ENCODE measurements at places on chromosomes 5 and 9. TPM values are rescaled to one million over a fixed set of nuclear protein-coding genes. Genes with fewer than 3 reads are reported as not detected.

SLC24A2 gene
- not detected for total RNA-seq

BAAT gene
- total RNA-seq: not detected

MARCHF11 gene
- not detected for total RNA-seq

TNFSF8 gene
- total RNA-seq: 45.7 TPM

TPD52L3 gene
- total RNA-seq: not detected

FABP6 gene
- total RNA-seq: not detected

TMEM215 gene
- not detected for total RNA-seq

NTRK2 gene
- 1.6 TPM for total RNA-seq

LCN15 gene
- not detected for total RNA-seq

LCN2 gene
- 9.3 TPM for total RNA-seq

GRCh38 chr5:44267909-44268308, 121.3 kb downstream of the FGF10 start:
- no peak overlapping the region for H3K4me3 ChIP-seq
- no peaks in the 10 kb centered on the region for H3K36me3 ChIP-seq
- no peaks in the 10 kb centered on the region for H3K4me1 ChIP-seq
- no peak overlapping the region for H3K27ac ChIP-seq
- DNase-seq: no peak

DNA sequence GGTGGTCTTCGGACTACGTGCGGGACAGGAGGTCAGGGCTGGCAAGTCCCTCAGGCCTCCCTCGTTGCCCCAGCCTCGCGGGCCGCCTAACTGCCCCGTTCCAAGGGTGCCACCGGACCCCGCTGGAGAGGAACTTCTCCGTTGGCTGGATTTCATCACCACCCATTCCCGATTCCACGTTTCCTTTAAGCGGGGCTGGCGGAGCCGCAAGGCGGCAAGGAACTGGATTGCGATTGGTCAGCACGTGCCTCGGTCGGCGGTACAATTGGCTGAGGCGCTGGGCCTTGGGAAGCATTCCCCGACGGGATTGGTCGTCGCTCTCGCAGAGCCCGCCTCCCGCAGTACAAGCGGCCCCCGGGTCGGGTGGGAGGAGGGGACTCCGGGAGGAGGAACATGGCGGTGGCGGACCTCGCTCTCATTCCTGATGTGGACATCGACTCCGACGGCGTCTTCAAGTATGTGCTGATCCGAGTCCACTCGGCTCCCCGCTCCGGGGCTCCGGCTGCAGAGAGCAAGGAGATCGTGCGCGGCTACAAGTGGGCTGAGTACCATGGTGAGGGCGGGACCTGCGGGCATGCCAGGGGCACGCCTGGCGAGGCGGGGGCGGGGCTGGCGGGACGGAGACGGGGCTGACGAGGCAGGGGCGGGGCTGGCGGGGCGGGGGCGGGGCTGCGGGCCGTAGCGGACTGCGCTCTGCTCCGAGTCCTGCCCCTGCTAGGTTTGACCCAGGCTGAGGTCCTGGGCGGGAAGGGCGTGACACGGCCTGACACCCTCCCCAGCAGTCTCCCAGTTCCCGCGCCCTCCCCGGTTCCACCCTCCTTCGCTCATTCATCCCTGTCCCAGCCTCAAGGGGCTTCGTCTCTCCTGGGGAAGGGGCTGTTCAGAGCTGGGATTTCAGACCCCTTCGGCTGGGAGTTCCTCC, at the start of gene PHPT1:
Gene PHPT1, plus strand, starts transcription at position 372 of the 922 bp plus-strand sequence. Its CDS starts 22 bp downstream, at position 394.
- peak within 1 kb of the TSS; percentile 77 for H3K27ac ChIP-seq
- H3K27me3 ChIP-seq: peaks cover 12% of the 10 kb centered on the region
- peak within 1 kb of the TSS; percentile 92 for H3K4me3 ChIP-seq
- H3K4me1 ChIP-seq: peaks cover 20% of the 10 kb centered on the region
- H3K36me3 ChIP-seq: peaks cover 2% of the 10 kb centered on the region

- H3K27ac ChIP-seq: no peak overlapping the region
- no peaks in the 10 kb centered on the region for H3K36me3 ChIP-seq
- H3K4me1 ChIP-seq: peaks cover 4% of the 10 kb centered on the region
- no peak for DNase-seq
- no peaks in the 10 kb centered on the region for H3K27me3 ChIP-seq
- no peak overlapping the region for H3K4me3 ChIP-seq
These were observed 65.9 kb upstream of the VCAN start for GRCh38 chr5:83405662-83406061.

DNA sequence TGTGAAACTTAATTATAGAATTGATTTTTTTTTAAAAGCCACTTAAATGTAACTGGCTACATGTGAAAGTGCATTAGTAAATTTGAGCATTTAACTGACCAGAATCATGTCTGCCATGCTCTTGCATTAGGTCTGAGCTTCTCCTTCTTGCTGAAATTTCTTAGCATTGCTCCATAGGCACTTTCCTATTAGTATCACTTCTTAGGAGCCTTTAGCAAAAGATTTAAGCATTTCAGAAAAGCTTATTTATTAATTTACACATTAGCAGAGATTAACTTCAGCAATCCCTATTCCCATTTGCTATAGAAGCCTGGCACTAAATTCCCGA, 211.0 kb downstream of the SNX18 start:
- peaks cover 5% of the 10 kb centered on the region for H3K27me3 ChIP-seq
- H3K4me1 ChIP-seq: no peaks in the 10 kb centered on the region
- no peak overlapping the region for H3K4me3 ChIP-seq
- no peak for DNase-seq
- H3K36me3 ChIP-seq: no peaks in the 10 kb centered on the region
- no peak overlapping the region for H3K27ac ChIP-seq

DNA sequence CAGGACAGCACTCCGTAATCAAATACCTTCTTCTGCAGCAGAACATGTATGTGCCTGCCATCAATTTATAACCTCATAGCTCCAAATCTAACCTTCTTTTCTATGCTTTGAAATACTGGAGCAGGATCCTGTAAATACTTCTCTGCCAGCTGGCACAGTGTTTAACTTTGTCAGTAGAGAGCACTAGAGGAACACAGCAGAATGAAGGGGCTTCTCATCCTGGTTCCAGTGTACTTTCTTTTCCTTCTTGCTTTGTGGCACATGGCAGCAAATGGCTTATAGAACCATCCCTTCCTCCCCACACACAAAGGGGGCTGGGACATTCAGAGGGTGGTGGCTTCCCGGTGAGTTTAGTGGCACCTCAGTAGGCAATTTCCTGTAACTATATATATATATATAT, 3.8 kb upstream of the FBXW11 start:
- H3K36me3 ChIP-seq: peaks cover 3% of the 10 kb centered on the region
- no peak for DNase-seq
- H3K4me1 ChIP-seq: peaks cover 16% of the 10 kb centered on the region
- no peak overlapping the region for H3K4me3 ChIP-seq

- H3K27ac ChIP-seq: no peak within 1 kb of the TSS
- peak within 1 kb of the TSS; percentile 79 for H3K4me3 ChIP-seq
- peaks cover 2% of the 10 kb centered on the region for H3K36me3 ChIP-seq
- DNase-seq: no peak
- peaks cover 10% of the 10 kb centered on the region for H3K4me1 ChIP-seq
These were observed at the start of gene OCLN for GRCh38 chr5:69492391-69492922. TSS of gene OCLN (plus strand) at chr5:69492790. CDS start at chr5:69504245, 11,455 bp downstream.

GRCh38 chr5:11955331-11955730, 51.1 kb upstream of the CTNND2 start:
- DNase-seq: no peak
- H3K4me3 ChIP-seq: no peak overlapping the region
- H3K27me3 ChIP-seq: no peaks in the 10 kb centered on the region
- H3K27ac ChIP-seq: no peak overlapping the region
- H3K4me1 ChIP-seq: no peaks in the 10 kb centered on the region
- H3K36me3 ChIP-seq: no peaks in the 10 kb centered on the region

- H3K4me1 ChIP-seq: peaks cover 6% of the 10 kb centered on the region
- no peak overlapping the region for H3K4me3 ChIP-seq
- no peak for DNase-seq
- H3K27ac ChIP-seq: no peak overlapping the region
These were observed 717.0 kb upstream of the WWC1 start for GRCh38 chr5:167574464-167574863.

- peaks cover 42% of the 10 kb centered on the region for H3K27me3 ChIP-seq
- peaks cover 2% of the 10 kb centered on the region for H3K36me3 ChIP-seq
- H3K4me3 ChIP-seq: no peak overlapping the region
- DNase-seq: no peak
- no peaks in the 10 kb centered on the region for H3K4me1 ChIP-seq
These were observed 77.6 kb downstream of the PLAC8L1 start for GRCh38 chr5:146027751-146028150.

DNA sequence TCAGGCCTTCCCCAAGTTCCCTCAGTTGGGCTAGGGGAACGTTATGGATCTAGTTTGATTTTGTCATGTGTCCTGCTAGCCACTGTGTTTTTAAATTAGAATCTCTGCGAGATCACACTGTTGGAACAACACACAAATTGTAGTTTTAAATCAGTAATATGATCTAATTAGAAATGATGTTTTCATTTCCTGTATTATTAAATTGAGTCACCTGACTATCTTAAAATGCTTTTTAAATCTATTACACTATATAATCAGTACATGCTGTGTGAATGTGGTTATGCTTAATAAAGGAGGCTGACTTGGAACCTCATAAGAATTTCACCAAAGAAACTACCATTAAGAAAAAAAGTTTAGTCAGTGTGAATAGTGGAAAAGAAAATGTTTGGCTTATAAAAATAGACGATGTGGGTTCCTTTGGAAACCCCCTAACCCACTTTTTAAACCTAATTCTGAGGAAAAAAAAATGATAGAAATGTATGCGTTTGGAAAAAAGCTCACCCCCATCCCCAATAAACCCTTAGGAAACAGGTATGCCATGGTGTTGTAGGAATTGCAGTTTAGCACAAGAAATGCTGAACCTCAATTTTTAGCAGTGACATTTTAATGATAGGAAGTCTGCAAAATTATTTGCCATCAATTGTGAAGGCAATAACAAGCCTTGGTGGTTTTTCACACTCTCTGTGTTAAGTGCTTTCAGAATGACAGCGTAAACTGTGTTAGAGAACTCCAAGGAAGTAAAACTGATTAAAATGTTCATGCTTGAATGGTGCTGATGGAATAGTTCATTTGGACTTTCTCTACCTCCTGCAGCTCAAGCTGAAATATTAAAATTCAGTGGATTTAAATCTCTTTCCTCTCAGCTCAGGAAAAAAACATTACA, 59.0 kb downstream of the TLE4 start:
- peak overlapping the region; percentile 34 for H3K27ac ChIP-seq
- H3K27me3 ChIP-seq: no peaks in the 10 kb centered on the region
- H3K4me3 ChIP-seq: no peak overlapping the region
- H3K36me3 ChIP-seq: peaks cover 8% of the 10 kb centered on the region

GRCh38 chr9:87371795-87372355, 125.8 kb upstream of the DAPK1 start:
- DNase-seq: no peak
- peaks cover 41% of the 10 kb centered on the region for H3K27me3 ChIP-seq
- no peak overlapping the region for H3K4me3 ChIP-seq
- H3K27ac ChIP-seq: no peak overlapping the region
- H3K4me1 ChIP-seq: peaks cover 6% of the 10 kb centered on the region

- H3K27ac ChIP-seq: peak overlapping the region; percentile 93
- H3K27me3 ChIP-seq: peaks cover 10% of the 10 kb centered on the region
- H3K4me3 ChIP-seq: peak overlapping the region; percentile 96
These were observed 428 bp downstream of the C5orf52 start for GRCh38 chr5:157671592-157672330.

DNA sequence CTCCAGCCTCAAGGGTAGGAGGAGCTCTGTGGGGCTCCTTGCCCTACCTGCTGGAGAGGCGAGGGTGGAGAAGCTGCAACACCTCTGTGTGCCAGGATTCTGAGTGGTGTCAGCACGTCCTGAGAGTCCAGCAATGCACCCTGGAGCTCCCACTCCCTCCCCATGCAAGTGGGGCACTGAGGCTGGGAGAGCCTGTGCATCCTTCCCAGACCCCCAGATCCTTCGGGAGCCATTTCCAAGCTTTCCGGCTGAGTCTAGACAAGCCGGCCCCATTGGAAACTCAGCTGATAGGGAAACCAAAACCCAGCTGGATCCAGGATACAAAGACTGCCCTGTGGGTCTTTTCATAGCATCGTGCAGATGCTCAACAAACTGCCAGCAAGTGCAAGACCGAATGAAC, 1.8 kb downstream of the FAM163B start:
- no peak overlapping the region for H3K4me3 ChIP-seq
- H3K27me3 ChIP-seq: peaks cover 69% of the 10 kb centered on the region
- no peaks in the 10 kb centered on the region for H3K36me3 ChIP-seq
- peaks cover 5% of the 10 kb centered on the region for H3K4me1 ChIP-seq

DNA sequence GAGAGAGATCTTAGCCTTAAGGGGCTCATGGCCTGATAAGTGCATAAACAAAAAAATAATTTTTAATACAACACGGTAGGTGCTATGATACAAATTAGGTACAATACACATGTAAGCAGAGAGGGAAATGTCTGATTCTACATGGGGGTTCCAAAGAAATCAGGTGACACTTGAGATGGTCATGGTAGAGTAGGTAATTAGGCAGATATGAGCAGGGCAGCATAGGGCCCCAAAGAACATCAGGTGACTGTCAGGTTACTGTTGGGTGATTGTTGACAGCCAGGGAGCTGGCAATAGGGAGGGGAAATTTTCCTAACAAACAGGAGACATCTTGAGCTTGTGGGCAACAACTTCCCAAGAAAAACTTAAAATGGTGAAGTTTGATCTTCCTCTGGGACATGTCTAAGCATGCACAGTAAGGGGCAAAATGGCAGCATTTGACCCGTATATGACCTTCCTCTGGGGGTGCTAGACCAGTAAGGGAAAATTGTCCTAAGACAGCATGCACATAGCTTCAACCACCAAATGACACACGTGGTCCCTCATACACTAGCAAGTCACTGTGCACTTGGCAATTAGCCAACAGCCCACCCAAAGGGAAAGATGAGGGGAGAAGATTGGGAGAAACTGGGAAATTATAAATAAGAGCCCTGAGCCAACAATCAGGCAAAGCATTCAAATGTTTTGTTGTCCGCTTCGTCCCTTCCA, 37.3 kb upstream of the TENT4A start:
- H3K27ac ChIP-seq: no peak overlapping the region

GRCh38 chr5:72378639-72379289, 58.6 kb downstream of the PTCD2 start:
- H3K4me1 ChIP-seq: no peaks in the 10 kb centered on the region
- H3K27me3 ChIP-seq: peaks cover 27% of the 10 kb centered on the region
- H3K36me3 ChIP-seq: no peaks in the 10 kb centered on the region
- no peak overlapping the region for H3K27ac ChIP-seq
- no peak for DNase-seq

DNA sequence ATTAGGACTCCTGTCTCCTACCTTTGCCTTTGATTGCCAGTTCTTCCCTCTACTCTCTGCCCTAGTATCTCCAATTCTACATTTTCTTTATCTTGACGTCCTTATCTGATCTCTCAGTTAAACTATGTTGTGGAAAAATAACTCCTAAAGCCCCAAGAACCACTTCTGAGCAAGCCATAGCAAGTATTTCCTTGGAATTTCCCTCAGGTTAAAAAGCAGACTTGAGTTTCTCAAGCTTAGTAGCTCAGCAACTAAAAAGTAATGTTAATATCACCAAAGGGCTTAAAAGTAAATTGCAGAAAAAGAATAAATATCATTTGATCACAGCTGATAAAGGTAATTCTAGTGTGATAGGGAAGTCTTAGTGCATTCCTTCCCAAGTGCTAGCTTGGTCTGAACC, 13.2 kb upstream of the HSPB3 start:
- DNase-seq: no peak
- H3K4me3 ChIP-seq: no peak overlapping the region
- H3K27ac ChIP-seq: no peak overlapping the region

DNA sequence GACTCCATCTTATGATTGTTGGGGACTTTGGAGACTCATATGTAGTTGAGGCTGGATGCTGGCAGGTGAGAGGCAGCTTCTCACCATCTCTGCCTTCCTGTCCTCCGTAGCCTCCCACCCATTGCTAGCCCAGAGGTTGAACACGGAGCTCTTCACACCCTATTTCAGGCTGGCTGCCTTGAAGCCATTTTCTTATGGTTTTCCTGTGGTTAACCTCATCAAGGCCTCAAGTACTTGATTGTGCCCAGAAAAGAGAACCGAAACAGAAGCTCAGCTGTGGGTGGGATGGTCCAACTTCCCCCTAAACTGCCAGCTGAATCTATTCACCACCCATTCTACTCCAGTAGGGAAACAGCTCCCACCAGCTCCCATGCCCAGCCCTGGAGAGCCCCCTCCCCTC, 102.9 kb downstream of the LIFR start:
- no peak for DNase-seq
- H3K27me3 ChIP-seq: peaks cover 48% of the 10 kb centered on the region
